SJCRH30 (cell line): ENCODE measurements at places on chromosomes 4 and X. TPM values are rescaled to one million over a fixed set of nuclear protein-coding genes. Genes with fewer than 3 reads are reported as not detected.
A peak's percentile ranks its signal among the peaks of the same experiment; 100 is the strongest.

DNA sequence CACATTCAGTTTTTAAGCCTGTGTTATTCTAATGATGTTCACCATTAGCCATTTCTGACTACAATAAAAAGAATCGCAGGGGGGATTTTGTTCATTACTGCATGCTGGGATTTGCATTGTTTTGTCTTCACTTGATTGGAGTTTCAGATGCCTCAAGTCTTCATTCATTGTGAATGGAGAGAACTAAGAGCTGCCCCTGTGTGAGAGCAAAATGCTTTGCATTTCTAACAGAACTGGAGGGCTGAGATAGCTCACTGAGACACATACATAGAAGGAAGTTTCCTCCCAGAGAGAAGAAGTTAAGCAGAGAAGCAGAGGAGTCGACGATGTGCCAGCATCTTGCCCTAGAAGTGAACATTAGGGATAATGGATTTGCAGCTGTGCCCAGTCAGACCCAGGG, 113.5 kb upstream of the GATB start:
- no peak for DNase-seq

DNA sequence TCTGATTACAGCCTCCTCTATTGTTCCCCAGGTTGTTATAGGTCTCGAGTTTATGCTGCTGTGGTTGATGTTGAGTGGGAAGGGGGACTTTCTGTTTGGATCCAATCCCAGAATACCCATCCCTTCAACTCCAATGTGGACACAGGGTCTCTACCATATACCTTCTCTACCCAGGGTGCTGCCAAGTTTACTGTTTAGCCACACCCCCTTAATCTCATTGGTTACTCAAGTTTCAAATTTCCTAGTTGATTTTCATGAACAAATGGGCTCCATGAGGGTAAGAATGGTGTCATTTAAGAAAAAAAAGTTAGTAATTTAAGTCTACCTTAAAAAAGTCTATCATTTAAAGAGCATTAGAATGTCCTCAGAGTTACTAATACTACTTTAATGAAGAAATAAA, 3.6 kb upstream of the SPP1 start:
- DNase-seq, result no peak

- DNase-seq, result no peak
Observed at GRCh38 chr4:128444544-128445302, 157.1 kb upstream of the PGRMC2 start.

GRCh38 chr4:182339221-182339641, 96.0 kb downstream of the TENM3 start:
- DNase-seq, result peak; percentile 24

Gene CT47A1
- not detected in 2 replicates for total RNA-seq
